ENCODE measurements at places on chromosomes 6 and 20. TPM values are rescaled to one million over a fixed set of nuclear protein-coding genes. Genes with fewer than 3 reads are reported as not detected.

DNA sequence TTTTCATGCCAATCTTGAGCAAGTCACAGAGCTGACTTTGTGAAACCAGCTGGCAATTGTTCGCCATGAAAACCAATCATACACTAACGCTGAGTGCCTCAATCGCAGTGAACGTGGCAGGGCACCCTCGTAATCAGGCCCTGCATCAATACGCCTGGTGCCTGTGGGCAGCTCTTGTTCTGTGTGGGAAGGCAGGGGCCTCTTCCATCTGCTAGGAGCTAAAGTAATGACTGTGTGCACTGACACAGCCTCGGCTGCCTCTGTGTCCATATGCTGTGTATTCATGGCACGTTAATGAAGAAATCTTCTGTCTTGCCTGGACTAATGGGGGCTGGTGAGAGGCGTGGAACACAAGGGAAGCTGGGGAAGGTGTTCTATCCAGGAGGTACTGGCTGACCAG is 27.8 kb upstream of the SYNDIG1 start:
- no peak for DNase-seq

DNA sequence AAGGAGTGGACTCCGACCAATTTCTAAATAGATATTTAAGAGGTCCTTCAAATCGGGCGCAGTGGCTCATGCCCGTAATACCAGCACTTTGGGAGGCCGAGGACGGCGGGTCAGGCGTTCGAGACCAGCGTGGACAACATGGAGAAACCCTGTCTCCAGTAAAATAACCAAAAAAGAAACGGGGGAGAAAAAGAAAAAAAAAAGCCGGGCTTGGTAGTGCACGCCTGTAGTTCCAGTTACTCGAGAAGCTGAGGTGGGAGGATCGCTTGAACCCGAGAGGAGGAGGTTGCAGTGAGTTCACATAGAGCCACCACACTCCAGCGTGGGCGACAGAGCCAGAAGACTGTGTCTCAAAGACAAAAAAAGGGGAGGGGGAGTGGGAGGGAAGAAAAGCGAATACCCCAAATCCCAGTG is 53.3 kb upstream of the HFE start:
- DNase-seq: peak; percentile 40

DNA sequence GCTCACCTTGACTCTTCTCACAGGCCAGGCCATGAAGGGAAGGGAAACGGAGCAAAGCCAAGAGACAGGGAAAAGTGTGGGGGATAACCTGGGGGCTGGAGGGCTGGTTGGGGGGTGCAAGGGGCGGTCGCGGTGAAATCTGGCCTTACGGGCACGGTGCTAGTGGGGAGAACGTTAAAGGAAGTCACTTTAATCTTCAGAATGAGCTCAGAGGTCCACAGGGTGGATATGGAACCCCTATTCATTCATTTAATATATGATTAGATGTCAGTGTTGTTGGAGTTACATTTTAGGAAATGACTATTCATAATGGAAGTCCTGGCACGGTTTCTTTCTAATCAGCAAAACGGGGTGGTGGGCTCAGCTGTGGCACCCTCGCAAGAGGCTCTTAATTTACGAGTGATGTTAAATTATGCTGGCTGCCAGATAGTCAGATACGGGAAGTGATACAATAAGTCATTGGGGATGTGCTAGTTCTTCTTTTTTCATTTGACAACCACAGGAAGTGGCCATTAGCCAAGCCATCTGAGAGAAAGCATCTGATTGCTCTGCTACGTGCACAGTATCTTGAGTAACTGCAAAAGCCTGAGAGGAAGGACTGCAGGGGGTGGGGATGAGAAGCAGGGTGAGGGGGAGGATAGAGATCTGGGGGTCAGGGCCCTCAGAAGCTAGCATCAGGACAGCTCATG is 253.0 kb downstream of the QKI start:
- no peak for DNase-seq

DNA sequence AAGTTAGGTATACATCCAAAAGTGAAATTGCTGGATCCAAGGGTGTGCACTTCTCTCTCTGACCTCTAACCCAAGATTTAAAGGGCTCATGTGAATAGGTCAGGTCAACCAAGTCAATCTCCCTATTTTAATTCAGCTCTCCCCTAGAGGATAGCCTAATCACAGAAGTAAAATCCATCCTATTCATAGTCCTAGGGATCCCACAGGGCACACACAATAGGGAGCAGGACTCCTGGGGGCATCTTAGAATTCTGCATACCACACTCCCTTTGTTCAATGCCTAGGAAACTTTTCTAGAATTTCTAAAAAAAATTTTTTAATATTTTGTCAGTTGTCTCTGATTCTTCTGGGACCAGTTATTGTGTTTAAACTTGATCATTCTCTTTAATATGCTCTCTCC is 35.1 kb downstream of the CST9L start:
- DNase-seq: no peak

DNA sequence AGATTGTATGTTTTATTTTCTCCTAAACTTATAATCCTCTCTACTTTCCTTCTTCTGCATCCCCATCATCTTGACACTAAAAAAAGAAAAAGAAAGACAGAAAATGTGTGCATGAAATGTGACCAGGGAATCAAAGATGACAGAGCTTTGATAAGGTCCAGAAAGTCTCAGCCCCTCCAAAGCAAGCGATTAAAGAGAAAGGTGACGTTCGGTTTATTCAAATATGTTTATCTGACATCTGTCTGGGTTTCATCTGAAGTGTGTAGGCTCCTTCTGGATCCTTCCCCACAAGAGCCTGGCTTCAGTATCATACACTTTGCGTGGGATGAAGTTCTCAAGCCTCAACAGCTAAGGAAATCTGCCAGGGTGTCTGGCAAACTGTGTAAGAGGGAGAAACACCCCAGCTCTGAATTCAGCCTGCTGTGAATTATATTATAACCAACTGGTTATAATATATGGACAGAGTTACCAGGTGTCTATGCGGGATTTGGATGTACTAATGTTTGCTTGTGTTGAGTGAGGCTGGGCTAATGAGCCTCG is 263.0 kb downstream of the ZNF217 start:
- no peak for DNase-seq

DNA sequence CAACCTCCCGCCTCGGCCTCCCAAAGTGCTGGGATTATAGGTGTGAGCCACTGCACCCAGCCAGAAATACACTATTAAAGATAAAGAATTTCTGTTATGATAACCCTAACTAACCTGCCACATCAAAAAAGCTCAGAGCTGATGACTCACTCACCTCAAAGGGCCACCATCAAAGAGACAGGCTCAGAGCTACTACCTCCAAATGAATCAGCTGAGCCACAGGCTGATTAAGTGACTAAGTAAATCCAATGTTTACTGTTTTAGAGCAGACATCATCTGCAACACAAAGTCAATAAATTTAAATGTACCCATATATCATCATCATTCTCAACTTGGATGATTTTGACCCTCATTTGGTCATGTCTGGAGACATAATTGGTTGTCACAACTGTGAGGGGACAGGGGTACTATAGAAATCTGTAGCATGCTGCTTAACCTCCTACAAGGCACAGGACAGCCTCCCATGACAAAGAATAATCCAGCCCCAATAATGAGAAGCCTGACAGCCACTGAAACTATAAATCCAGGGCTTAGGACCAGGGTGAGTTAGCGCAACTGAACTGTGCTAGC is 106.5 kb downstream of the ATP9A start:
- no peak for DNase-seq

DNA sequence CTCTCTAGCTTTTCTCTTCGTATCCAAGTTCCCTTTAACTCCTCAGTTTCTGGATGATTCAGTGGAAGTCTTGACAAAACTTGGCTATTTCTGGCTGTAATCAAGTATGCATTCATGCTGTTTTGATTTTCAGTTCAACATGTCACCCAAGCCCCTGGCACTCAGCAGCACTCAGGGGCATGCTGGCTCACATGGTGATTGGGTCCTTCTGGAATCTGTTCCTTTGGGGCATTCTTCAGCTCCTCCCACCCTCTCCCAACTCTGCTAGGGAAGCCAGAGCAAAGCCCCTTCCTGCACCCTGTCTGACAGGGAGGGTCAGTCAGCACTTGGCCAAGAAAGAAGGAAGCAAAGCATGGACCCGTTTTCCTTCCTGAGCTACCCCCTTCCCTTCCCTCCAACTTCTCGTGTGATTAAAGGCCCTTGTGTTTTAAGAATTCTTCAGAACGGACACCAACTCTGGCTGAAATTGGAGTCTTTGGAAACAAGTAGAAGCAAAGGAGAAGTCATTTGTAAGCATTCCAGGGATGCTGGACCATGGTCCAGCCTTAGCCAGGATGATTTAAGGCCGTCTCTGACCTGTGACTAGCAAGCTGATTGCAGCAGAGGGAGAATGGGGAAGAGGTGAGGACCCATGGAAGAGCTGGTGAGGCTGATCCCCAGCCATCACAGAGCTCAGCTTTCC is 7.1 kb downstream of the PLEKHG1 start:
- no peak for DNase-seq

DNA sequence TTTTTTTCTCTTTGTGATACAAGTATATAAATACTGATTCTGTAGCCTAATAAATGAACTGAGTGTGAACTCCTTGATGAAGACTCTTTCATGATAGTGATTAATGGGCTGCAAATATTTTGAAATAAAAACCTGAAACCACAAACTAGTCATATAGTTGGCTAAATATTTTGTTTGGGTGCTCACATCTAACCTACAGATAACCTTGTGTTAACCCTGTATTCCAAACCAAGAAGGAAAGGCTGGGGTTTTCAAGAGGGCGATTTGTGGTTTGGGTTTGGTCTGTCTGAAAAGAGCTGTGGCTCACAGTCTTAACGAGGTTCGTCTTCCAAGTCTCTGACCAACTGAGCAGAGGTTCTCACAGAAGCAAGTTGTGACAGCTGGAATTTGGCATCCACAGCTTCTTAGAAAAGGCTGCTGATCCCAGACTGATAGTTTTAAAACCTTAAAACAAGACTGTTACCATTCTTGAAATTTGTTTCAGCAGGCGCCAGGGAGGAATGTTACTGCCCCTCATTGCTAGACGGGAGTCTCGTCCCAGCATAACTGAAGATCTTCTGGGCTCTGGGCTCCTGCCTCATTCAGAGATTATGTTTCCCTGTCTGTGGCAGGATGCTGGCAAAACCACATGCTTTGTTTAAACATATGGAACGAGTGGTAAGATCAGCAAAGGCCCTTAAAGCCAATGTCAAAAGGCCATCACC is 736.4 kb upstream of the MARCKS start:
- peak; percentile 15 for DNase-seq

GRCh38 chr20:1122388-1123315 is 4.2 kb downstream of the PSMF1 start:
- DNase-seq: peak; percentile 62

DNA sequence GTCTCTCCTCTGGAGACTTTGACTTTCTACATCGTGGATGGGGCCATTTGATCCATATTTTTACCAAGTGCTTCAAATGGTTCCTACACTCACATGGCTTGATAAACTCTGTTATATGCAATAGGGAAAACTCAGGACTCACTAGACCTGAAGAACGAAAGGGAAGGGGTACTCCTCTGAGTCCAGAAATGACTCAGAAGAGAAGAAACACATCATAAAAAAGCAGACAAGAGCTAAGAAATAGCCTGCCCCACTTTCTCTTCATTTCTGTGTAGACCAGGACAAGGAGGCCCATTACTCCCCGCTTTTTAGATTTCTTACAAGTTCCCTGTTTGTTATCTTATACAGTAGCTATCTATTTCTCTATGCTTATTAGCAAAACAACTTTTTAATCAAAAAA is 369.8 kb upstream of the ARID1B start:
- DNase-seq: no peak

DNA sequence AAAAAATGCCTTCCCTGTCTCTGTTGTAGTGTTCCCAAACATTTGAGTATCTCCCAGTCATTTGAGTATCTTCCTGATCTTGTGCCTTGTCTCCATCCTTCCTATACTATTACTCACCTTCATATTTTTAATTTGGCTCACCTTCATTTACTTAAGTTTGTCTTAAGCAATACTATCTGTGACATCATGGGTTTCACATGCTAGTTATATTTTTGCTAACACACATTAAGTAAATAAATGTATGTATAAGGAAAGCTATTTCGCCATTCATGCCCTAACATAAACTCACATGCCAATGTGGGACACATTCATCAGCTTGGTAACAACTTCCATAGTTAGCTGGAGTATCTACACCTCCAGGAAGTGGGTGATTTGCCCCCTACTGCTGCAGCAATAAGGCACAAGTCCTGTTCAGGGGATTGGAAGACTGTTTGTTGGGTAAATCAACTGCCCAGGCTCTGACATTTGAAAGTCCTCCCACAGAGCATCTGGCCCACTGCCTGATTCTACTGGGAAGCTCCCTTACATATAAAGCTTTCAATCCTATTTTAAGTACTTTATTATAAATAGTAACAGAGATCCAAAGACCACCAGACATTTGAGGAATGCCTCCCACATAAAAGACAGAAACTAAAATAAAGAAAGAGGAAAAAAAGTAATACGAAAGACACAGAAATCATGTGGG is 132.3 kb downstream of the ISM1 start:
- no peak for DNase-seq

- no peak for DNase-seq
These were observed 80.9 kb upstream of the TAB2 start for GRCh38 chr6:149236589-149236988.

DNA sequence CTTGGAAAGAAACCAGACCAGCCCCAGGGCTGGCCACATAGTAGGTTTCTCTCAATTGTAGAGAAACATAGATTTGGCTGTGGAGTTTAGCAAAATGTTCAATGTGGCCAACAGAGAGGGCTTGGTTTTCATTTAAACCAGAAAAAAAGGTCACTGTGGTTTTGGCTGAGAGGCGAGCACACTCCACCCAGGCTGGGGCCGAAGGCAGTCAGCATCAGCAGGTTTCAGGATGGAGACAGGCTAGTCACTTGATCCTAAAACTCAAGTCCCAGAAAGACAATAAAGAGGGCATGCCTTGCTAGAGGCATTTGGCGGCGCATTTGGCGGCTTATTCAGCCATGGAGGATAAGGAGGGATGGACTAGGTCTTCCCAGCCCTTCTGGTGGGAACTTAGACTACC is 73.1 kb downstream of the PRND start:
- no peak for DNase-seq

- peak; percentile 25 for DNase-seq
These were observed 239.8 kb upstream of the SULF2 start for GRCh38 chr20:48025051-48025515.

GRCh38 chr6:166671434-166672081 is 44.5 kb upstream of the RPS6KA2 start:
- DNase-seq: peak; percentile 53

DNA sequence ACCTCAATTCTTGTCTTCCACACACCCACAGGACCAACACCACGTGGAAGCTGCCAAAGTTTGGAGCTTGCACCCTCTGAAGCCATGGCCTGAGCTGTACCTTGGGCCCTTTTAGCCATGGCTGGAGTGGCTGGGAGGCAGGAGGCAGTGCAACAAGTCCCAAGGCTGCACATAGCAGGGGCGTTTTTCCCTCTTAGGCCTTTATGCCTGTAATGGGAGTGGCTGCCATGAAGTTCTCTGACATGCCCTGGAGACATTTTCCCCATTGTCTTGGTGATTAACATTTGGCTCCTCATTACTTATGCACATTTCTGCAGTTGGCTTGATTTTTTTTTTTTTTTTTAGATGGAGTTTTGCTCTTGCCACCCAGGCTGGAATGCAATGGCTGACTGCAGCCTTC is 44.4 kb upstream of the SLC22A3 start:
- DNase-seq: no peak

The C6orf62 gene
- 33.7 TPM for total RNA-seq

The GSTA3 gene
- not detected for total RNA-seq

The POM121L2 gene
- total RNA-seq: not detected

The STMN3 gene
- total RNA-seq: 10.5 TPM

The ZMYND8 gene
- 18.9 TPM for total RNA-seq

The CEP43 gene
- 6.9 TPM for total RNA-seq

The SLC22A2 gene
- total RNA-seq: not detected

The VGLL2 gene
- not detected for total RNA-seq

Measured in pancreas (tissue), 10 donors.